Thoracic aorta endothelial cell (primary cell): ENCODE measurements at places on chromosomes 2 and 18. TPM values are rescaled to one million over a fixed set of nuclear protein-coding genes. Genes with fewer than 3 reads are reported as not detected.

OTOF gene
- under 0.01 and 0.14 TPM in 2 replicates for total RNA-seq

LANCL1 gene
- 35.6 and 56.9 TPM in 2 replicates for total RNA-seq

KANSL1L gene
- 13.8 and 14.0 TPM in 2 replicates for total RNA-seq

RHBDD1 gene
- 14.1 and 15.4 TPM in 2 replicates for total RNA-seq

DNAJC5G gene
- not detected in 2 replicates for total RNA-seq

CD226 gene
- 0.53 and 0.65 TPM in 2 replicates for total RNA-seq

KATNAL2 gene
- total RNA-seq: 1.2 and 3.0 TPM in 2 replicates

CIDEA gene
- 1.5 and 2.4 TPM in 2 replicates for total RNA-seq

KYNU gene
- total RNA-seq: 0.43 TPM in 1 of 2 replicates, not detected in the other

ST8SIA3 gene
- not detected in 2 replicates for total RNA-seq

LRATD1 gene
- 0.13 and 0.79 TPM in 2 replicates for total RNA-seq

ORC4 gene
- 39.6 and 79.5 TPM in 2 replicates for total RNA-seq

RAX gene
- not detected in 2 replicates for total RNA-seq

GALNT5 gene
- total RNA-seq: under 0.01 TPM in 1 of 2 replicates, not detected in the other

AOX1 gene
- 6.9 and 8.6 TPM in 2 replicates for total RNA-seq

VWC2L gene
- not detected in 2 replicates for total RNA-seq

FIGN gene
- 4.0 and 6.5 TPM in 2 replicates for total RNA-seq

CIB4 gene
- not detected in 2 replicates for total RNA-seq

SCG2 gene
- not detected in 2 replicates for total RNA-seq

LIMS4 gene
- total RNA-seq: 11.6 and 19.2 TPM in 2 replicates

MAL gene
- not detected in 2 replicates for total RNA-seq

COL4A3 gene
- total RNA-seq: 0.13 and 0.14 TPM in 2 replicates

CROCC2 gene
- not detected in 2 replicates for total RNA-seq

TEX44 gene
- total RNA-seq: not detected in 2 replicates

RNF149 gene
- total RNA-seq: 120 and 137 TPM in 2 replicates

ELOA2 gene
- total RNA-seq: not detected in 2 replicates

DLGAP1 gene
- total RNA-seq: 0.27 and 2.2 TPM in 2 replicates

C2orf66 gene
- 0.22 and 0.40 TPM in 2 replicates for total RNA-seq

ASXL3 gene
- total RNA-seq: 0.14 and 0.66 TPM in 2 replicates

DUSP11 gene
- 42.6 and 45.9 TPM in 2 replicates for total RNA-seq

WDR7 gene
- 22.0 and 22.9 TPM in 2 replicates for total RNA-seq

DHRS9 gene
- 0.29 and 1.3 TPM in 2 replicates for total RNA-seq
